Vagina (tissue), 2 donors: ENCODE measurements at places on chromosomes 4 and X.

GRCh38 chr4:19983072-19983471, 268.6 kb upstream of the SLIT2 start:
- DNase-seq: no peak

DNA sequence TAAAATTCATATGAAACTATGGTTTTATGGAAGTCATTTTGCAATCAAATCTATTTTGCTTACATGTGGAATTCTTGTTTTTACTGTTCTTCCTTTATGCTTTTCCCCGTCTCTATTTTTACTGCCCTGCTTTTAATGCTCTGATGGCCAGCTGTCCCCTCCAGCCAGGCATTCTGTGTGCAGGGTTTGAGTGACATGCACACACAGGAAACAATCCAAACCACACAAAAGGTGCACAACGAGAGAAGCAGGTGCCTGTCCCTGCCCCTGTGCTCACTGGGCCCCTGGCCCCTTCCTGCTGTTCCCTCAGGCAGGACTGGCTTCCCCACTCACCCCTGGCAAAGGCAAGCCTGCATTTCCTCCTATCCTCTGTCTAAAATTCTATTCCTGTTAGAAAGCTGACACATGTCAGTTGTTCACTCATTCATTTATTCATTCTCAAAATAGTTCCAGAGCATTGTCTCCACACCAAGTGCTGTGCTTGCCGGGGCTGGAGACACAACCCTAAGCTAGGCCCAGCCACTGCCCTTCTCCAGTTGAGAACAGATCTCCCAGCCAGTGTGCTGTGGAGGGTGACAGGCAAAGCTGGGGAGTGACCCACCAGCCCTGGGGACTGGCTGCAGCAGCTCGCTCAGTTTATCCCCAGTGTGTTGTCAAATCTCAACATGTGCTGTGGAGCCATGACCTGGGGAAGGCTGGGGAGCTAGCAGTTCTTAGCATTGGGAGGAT, 346.3 kb downstream of the FBXW7 start:
- no peak for DNase-seq

DNA sequence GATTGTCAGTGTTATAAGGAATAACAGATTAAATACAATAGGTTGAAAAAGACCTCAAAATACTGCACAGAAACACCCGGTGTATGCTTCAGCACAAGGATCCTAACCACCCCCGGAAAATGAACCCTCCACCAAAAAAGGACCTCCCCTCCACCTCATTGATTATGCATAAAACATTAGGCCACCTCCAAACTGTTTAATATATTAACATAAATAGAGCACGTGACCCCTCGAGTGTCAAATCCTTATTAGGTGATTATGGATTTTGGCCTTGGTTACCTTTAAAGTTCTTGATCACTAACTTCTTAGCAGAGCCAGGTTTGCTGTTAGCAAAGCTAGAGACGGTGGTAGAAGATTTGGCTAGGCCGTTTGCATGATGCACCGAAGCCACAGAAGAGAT, 958 bp downstream of the CUL4B start:
- DNase-seq: no peak

DNA sequence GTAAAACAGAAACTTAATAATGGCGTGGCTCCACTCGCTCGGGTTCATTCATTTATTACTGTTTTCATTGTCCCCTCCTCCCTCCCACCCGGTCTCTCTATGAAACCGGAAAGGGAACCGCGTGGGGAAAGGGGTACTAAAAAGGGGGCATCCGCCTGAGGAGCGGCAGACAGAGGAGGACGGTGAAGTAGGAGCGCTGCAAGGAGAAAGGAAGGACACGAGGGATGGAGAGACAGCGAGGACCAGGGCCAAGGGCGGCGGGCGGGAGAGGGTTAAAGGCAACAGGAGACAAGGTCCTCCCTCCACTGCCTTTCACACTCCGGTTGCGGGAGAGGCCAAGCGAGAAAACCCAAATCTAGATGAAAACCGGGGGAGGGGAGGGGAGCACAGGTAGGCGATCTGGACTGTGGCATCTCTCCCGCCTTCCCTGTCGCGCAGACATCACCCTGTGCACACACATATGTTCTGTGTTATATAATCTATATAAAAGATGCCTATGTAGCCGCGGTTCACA, 829 bp downstream of the ELOVL6 start:
- DNase-seq: no peak

- DNase-seq: no peak
Observed at GRCh38 chrX:129945131-129945530, 37.3 kb upstream of the BCORL1 start.

GRCh38 chrX:24253030-24253429, 60.8 kb downstream of the SUPT20HL2 start:
- no peak for DNase-seq

- DNase-seq: no peak
Observed at GRCh38 chr4:156734965-156735895, 236.4 kb downstream of the PDGFC start.

DNA sequence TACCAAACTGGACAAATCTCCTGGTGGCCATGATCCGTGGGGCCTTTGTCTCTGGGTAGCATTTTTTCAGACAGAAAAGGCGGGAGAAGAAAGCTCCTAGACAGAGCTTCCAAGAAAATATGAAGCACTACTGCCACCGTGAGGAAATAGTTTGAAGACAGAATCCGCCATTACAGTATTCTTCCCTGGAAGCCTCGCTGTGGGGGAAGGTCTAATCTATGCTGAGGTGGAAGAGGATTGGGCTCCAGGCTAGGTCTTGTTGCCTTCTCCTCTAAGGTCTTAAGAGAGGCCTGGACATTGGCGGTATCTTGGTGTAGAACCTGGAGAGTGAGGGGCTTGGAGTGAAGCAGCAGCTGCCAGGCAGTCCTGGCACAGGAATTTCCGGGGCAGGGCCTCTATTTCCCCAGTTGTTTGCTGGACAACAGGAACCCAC, 218.9 kb downstream of the OR13H1 start:
- DNase-seq: no peak

GRCh38 chr4:169159624-169160171, 111.1 kb downstream of the SH3RF1 start:
- DNase-seq: no peak
